ENCODE measurements at places on chromosomes 1 and 21.

- DNase-seq = no peak
Observed at GRCh38 chr1:216210081-216210480, 213.2 kb downstream of the USH2A start.

- DNase-seq = no peak
Observed at GRCh38 chr1:234875953-234876855, 252.4 kb downstream of the TOMM20 start.

DNA sequence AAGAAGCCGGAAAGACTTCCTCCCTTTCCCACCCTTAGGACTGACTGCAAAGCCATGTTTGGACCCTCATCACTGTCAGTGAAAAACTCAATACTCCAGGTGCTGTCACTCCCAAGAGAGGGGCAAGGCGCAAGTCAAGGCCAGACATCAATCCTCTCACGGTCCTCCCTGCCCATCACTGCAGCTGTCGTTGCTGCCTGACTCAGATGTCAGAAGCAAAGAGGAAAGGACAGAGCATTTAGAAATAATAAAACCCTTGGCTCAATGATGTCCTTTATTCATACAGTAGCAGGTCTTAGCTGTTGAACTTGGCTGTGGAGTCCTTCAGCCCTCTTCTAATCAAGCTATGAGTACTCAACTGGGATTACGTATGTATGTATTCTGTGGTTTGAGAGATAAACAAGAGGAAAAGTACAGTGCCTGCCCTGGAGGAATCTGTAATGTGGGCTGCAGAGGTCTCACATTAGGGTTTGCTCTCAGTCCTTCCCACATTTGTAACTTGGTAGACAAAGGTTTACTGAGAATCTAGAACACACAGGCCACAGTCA lies 13.5 kb downstream of the SUSD4 start:
- no peak for DNase-seq

GRCh38 chr1:206736878-206737728 lies 33.5 kb upstream of the IL19 start:
- DNase-seq = no peak

- no peak for DNase-seq
Observed at GRCh38 chr1:71298633-71299032, 217.8 kb upstream of the ZRANB2 start.

DNA sequence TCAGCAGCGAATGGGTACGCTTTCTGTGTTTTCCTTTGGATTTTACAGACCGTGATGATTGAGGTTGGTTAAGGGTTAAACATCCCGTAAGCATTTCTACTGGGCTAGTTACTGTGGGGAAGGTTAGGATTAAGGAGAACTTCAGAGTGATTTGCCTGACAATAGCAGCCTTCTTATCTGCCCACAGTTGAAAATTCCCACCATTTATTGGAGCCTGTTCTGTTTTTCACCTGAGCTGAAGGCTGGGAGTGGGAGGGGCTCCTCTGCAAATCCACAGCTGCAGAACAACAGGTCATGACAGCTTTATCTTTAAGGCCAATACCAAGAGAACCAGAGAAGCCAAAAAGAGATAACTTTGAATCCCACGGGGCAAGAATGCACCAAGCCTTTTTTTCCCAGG lies 168.6 kb downstream of the KAZN start:
- no peak for DNase-seq

- DNase-seq = no peak
Observed at GRCh38 chr21:28892199-28893111, 100.2 kb downstream of the LTN1 start.

DNA sequence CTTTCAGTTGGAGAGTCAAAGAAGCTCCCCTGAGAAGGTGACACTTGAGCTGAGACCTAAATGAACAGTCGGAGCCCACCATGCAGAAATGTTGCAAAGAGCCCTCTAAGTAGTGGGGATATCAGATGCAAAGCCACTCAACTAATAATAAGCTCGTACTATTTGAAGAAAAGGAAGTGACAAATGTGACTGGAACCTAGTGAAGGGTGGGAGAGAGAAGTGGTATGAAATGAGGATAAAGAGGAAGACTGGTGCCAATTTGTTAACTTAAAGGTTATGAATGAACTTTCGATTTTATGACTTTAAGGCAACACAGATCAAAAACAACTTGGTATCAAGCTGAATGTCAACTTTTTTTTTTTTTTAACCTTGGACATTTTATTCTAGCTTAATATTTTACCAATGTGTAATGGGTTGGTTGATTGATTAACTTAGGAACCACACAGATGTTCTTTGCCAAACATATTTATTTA lies 14.7 kb downstream of the LYPLAL1 start:
- DNase-seq = no peak

- DNase-seq = no peak
Observed at GRCh38 chr1:77994117-77994705, 10.5 kb upstream of the DNAJB4 start.
